Effector CD4-positive, alpha-beta T cell (primary cell): ENCODE measurements at places on chromosomes 4 and X.

- no peak for DNase-seq
These were observed 135.0 kb downstream of the REELD1 start for GRCh38 chr4:146349306-146349705.

- DNase-seq, result no peak
These were observed 278.9 kb upstream of the SFRP2 start for GRCh38 chr4:154067786-154068185.

DNA sequence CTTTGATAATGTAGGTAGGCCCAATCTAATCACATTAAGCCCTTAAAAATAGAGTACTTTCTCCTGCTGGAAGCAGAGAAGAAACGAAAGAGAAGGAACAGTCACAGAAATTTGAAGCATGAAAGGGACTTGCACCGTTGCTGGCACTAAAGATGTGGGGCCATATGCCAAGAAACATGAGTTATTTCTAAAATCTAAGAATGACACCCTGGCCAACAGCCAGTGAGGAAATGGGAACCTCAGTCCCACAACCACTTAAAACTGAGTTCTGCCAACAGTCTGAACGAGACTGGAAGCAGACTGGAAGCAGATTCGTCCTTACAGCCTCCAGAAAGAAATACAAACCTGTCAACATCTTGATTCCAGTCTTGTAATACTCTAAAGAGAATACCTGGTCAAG lies 70.1 kb downstream of the CENPC start:
- DNase-seq, result no peak

DNA sequence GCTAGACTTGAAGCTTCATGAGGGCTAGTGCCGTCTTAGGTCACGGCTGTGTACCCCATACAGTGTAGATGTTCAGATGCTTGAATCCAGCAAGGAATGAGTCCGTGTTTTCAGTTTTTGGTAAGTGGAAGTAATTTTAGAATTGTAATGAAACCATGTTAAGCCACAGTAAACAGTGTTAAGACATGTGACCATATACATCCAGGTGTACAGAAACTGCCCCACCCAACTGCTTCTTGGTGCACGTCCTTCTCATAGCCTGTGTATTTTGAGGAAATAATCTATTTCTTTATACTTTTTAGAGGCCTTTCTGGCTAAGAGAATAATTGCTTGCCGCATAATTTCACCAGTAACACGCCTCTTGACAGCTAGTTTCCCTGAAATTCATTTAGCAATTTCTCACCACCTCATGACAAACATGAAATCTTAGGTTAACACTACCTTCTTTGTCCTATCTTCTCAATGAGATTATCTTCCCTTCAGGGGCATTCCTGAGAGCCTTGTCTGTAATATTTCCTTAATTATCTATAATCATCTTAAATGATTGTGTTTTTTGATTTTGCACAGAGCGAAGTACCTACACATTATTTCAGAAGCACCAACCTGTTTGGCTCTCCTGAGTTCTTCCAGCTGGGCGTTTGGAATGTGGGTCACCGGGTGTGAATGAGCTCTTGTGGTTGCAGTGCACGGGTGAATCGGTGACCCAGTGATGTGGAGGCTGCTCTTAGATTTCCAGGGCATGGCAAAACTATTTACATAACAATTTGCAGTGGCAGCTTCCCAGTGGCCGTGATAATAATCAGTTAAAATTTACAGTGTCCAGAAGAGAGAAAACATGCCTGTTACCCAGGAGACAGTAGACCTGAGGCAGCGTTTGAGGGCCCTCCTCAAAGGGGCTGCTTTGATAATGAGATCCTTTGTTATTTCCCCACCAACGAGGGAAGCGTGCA lies 50.2 kb upstream of the TADA2B start:
- no peak for DNase-seq

DNA sequence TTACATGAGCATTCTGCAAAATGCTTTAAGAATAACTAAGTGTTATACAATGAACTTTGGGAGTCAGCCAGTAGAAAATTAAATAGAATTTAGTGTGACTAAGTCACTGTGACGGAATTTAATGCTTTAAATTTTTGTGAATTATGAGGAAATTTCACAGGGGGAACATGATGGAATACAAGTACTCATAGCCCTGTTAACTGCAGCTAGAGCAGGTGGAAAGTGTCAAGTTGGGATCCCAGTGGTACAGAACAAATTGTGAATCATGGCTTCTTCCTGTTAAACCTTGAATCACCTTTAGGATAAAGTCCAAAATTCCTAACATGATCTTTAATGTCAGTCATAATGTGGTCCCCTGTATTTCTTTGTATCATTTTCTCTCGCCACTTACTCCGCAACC lies 212.2 kb upstream of the CENPE start:
- no peak for DNase-seq

GRCh38 chr4:118772767-118773428 lies 63.0 kb downstream of the SEC24D start:
- no peak for DNase-seq

DNA sequence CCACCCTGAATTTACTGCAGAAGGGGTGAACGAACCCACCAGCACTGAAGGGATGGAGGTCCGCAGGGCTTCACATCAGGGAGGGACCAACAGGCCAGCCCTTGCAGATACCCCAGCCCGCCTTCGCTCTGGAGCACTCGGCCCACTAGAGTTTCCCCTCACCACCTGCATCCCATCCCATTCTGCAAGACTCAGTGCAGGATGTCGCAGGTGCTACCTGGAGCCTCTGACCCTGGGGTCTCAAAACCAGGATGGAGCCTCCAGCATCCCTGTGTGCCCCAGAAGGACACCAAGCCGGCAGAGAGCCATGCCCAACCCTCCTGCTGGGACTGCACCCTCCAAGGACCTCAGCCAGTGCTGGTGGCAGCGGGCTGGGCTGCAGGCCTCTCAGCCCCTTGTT lies 57.6 kb upstream of the ADRA2C start:
- no peak for DNase-seq

- DNase-seq, result no peak
These were observed 57.4 kb downstream of the MOSPD2 start for GRCh38 chrX:14930663-14931062.

DNA sequence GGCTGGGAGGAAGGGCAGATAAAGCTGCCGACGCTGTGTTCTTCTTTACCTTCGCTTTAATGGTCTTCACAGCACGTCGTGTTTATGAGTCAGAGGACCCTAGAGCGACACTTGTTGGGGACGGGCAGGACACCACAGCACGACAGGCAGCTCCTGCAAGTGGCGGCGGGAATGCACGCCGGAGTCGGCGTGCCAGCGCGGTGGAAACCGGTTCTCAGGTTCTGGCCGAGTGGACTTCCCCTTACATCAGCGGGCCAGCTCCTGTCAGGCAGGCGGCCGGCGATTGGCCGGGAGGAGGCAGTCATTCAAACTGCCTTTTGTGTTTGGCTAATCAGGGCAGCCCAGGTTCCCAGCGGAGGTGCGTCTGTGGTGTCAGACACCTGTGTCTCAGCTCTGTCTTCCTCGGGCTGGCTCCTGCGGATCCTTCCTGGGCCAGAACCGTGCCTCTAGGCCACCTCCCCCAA lies 150.9 kb downstream of the SHROOM3 start:
- no peak for DNase-seq

GRCh38 chrX:147875866-147876596 lies 35.7 kb upstream of the FMR1 start:
- no peak for DNase-seq
